ENCODE measurements at places on chromosomes 12 and 14.

DNA sequence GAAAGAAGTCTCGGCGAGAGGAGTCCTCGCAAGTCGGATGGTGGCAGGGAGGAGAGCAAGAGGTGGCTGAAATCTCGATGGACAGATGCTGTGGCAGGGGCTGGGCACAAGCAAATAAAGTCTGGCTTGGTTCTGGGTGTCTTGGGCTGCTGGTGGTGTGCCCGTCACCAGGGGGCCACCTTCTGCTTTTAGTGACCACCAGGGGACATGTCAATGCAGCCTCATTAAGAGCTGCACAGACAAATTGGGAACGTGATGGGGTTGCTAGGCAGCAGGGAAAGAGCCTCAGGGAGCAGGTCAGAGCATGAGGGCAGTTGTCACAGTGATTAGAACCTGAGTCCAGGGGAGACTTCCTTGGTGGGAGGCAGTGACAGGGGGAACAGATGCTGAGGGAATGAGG, 44.0 kb downstream of the LRRC74A start:
- no peak for DNase-seq

DNA sequence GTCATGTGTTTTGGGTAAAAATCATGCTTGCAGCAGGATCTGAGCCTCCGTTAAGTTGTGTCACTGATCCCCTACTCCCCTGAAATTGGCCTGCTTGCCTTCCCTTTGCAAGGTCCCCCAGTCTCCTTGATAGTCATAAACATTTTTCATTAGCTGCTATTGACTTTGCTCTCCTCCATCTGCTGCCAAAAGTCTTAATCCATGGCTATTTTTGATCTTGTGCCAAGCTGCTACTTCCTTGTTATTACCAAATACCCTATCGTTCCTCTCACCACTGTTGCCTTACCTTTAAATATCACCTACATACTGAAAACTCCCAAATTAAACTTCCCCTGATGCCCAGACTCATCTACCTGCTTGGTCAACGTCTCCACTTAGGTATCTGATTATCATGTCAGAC, 148.3 kb downstream of the PHLDA1 start:
- DNase-seq, result no peak

GRCh38 chr14:76117789-76118484, 33.8 kb upstream of the GPATCH2L start:
- DNase-seq, result peak; percentile 51

DNA sequence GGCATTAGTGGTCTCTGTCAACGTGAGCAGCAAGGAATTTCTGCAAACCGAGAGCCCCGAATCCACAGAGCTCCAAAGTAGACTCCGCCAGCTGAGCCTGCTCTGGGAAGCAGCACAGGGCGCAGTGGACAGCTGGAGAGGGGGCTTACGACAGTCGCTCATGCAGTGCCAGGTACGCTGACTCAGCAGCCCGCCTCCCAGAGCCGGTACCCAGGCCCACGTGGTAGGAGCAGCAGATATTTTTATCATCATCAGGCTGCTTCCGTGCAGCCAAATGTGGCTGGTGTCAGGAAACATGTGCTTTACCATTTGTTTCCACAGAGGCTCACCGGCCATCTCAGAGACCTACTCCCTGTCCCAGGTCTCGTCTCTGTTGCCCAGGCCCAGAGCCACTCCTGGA, 73.7 kb downstream of the ESR2 start:
- DNase-seq, result no peak

DNA sequence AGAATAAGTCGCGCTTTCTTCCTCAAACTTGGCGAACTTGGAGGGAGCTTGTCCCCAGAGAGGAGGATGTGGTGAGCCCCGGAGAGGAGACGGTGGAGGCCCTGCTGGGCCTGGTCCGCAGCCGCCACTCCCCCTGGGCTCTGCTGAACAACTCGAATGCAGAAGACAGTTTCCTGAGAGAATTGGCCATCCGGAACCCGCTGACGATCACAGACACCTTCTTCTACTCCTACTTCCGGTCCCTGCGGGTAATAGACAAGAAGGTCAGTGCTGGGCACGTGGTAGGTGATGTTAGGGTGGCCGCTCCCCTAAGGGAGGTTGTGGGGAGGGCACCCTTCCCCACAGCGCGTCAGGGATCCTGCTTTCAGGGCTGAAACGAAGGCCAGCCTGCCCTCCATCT, 1.6 kb downstream of the LRRC43 start:
- DNase-seq, result no peak

DNA sequence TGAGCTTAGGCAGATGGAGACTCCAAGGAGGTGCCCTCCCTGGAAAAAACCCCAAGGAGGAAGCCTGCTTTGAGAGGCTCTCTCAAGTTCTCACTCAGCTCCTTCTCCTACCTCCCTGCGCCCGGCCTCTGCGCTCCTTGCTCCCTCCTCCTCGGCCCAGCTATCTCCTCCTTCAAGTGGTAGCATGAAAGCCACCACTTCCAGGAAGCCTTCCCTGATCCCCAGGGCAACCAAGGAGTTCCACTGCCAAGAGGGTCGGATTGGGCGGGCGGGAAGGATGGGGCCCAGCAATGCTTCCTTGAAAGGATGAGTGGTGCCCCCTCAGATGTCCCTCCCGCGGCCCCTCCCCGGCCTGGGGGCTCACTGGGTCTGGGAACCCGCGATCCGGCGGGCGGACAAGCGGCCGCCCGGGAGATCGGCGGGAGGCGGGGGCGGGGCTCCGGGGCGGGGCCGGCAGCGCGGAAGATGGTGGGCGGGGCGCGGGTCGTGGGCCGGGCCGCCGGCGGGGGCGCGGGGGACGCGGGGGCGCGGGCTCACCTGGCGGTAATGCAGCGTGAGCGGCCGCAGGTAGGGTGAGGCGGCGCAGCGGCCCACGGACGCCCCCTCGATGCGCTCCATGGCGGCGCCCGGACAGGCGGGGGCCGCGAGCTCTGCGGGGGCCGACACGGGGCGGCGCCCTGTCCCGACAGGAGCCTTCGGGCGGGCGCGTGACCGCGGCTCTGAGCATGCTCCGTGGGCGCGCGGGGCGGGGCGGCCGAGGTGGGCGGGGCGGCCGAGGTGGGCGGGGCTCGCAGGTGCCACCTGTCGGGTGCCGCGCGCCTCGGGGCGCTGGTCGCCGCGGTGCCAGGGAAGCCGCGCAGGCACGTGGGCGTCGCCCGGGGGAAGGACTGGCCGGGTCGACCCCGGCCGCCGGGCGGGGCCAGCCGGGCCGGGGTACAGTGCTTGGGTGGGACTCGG, at the start of gene NUDT14:
TSS of gene NUDT14 (minus strand) at position 721 of the 957 bp plus-strand sequence. CDS start at position 618, 103 bp downstream.
- no peak for DNase-seq

DNA sequence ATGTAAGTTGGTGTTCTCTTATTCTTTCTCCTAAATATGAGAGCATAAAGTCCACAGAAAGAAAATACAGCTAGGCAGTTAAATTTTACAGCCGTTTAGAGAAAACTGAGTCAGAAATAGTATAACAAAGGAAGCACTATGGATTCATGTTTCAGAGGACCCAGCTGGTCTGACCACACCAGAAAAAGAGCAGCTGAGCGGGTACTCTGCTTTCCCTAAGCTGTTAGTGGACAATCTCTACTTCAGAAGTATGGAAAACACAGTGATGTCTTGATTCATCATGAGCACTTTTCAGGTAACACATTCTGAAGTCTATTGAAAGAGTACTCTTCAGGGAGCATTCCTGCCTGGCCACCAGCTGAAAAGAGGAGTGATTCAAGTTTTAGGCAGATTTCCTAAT, 12.4 kb downstream of the PPM1H start:
- DNase-seq, result no peak
